CD8-positive, alpha-beta T cell (primary cell): ENCODE measurements at places on chromosomes 11 and 22.

DNA sequence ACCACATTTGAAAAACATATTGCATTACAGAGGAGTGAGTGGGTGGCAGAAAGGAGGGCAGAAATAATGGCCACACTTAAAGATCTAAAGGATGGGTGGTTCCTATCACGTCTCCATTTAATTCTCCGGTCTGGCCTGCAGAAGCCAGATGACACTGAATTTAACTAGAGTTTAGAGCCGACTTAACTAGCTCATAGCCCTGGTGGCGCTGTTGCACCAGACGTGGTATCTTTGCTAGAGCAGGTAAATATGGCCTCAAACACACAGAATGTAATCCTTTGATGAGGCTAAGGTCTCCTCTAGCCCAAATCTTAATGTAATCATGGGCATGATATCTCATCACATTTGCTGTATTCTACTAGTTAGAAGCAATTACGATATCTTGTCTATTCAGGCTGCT, 51.5 kb upstream of the GAL start:
- peak; percentile 56 for DNase-seq

DNA sequence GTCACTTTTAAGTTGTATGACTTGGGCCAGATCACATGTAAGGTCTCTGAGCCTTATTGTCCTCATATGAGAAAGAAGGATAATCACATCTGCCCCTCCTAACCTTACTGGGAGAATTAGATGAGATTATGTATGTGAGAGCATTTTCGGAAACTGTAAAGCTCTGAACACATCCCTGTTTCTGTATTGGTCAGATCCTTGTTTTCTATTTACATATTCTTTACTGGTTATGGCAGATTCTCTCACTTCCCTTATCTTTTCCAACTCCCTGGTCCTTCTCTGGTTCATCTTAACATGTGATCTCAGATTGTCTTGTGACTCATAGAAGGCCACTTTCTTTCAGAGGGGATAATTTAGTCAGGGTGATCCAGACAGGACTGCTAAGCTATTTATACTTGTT, 41.8 kb downstream of the CCDC81 start:
- DNase-seq: no peak

DNA sequence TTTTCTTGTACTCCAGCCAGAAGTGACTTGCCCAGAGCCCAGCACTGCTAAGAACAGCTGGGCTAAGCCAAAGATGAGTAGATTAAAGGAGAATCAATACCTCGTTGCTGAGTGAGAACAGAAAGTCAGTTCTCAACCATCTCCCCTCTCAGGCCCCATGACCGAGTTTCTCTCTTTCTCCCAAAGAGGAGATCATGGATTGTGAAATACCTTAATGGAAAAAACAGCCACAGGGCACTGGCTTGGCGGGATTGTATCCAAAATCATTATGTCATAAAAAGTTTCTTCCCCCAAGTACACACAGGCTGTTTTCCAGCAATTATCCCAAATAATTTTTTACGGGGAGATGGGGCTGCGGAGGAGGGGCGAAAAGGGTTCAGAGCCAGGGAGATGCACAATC, 111.8 kb upstream of the TMEM45B start:
- no peak for DNase-seq

DNA sequence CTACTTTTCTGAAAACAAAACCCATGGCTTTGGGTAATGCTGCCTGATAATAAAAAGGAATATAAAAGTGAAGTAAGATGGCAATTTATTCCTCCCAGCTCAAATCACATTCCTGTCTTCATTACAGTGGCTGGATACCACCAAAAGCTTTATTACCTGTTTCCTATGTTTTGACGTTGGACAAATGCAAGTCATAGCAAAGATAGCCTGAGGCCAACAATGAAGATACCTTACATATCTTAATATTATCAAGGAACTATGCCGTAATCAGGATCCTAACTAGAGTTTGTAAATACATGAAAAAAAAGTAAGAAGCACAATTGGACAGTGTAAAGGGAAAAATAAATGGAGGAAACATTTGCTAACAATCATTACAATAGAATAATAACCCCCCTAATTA, 202.4 kb downstream of the SOX6 start:
- DNase-seq: no peak

- DNase-seq: no peak
Measured at GRCh38 chr11:44999068-44999467, 48.4 kb upstream of the TP53I11 start.

DNA sequence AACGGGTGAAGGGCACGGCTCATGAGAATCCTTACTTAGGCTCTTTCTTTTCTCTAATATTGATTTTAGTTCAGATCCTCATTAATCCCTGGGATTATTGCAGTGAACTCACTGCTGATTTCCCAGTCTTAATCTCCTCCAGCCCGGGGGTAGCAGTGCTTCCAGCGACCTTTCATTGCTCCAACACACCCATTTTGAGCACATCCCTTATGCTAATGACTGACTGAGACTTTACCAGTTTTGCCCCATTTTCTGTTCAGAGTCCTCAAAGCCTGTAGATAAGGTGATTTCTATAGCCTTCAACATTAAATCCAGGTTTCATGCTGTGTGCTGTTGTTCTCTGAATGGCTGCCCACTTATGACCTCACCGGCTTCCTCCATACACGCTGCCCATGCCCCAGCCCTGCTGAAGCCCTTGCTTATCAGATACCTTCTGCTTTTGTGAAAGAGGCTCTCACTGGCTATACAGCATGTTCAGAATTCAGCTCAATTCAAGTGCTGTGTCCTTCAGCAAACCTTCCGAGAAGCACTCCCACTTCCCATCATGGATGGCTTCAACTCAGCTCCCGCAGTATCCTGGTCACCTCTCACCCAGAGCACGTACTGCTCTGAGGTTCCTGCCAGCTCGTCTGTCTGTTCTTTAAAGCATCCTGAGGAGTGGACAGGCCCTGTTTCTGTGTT, 49.0 kb downstream of the PPFIA1 start:
- DNase-seq: no peak

- no peak for DNase-seq
Measured at GRCh38 chr22:38744981-38745380, 10.8 kb downstream of the SUN2 start.

- no peak for DNase-seq
Measured at GRCh38 chr22:19787849-19788141, 27.2 kb downstream of the TBX1 start.
